ENCODE measurements at places on chromosomes 2 and 18.

GRCh38 chr18:69787825-69788547 lies 159.7 kb downstream of the CD226 start:
- DNase-seq: no peak

GRCh38 chr18:12336171-12336613 lies 28.2 kb downstream of the TUBB6 start:
- no peak for DNase-seq

DNA sequence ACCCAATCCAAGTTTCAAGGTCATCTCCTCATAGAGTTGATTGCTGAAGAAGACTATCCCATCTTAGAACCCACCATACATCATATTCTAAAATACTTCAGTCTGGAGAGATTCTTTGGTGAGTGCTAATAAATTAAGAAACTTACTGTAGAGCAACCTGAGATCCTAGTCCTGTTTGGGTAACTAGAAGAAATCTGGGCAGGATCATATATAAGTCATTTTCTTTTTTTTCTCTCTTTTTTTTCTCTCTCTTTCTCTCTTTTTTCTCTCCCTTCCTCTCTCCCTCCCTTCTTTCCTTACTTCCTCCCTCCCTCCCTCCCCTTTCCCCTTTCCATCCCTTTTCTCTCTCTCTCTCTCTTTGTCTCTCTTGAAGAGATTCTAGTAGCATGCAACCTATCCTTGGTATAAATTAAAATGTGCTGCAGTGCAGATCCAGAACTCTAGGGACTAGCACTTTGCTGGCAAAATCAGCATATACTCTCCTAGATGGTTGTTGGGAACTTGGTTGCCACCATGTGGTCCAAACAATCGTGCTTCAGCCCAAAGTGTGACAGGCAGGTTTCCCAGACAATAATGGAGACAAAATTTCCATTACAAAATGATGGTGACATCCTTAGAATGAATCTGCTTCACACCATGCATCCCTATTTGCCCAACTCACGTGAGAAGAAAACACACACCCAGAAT lies 399.4 kb upstream of the CELF4 start:
- DNase-seq: no peak

GRCh38 chr2:17517481-17518211 lies 594 bp downstream of the RAD51AP2 start:
- no peak for DNase-seq

- DNase-seq: no peak
Measured at GRCh38 chr2:86764661-86765309, 25.9 kb downstream of the CD8A start.

Measured in memory B cell (primary cell).